ENCODE measurements at places on chromosomes 7 and 10.
A peak's percentile ranks its signal among the peaks of the same experiment; 100 is the strongest.

DNA sequence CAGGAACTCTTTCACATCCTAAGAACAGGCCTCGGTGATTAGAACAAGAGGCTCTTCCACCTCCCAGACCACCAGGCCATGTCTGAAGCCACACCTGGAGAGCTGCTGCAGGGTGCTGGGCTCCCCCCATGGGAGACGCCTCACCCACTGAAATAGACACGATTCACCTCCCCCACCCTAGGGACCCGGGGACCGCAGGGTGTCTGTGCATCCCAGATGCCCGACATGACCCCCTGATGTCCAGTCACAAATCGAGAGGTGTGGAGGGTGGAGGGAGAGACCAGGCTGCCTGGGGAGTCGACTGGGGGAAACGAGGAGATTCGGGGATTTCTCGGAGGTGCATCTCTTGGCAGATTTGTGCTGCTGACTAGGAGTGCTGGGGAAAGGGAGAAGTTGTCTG, 31.0 kb downstream of the CNPY1 start:
- DNase-seq, result no peak

- DNase-seq, result no peak
These were observed 14.5 kb downstream of the GIMAP5 start for GRCh38 chr7:150751702-150752101.

GRCh38 chr7:25596443-25596842, 368.2 kb upstream of the NPVF start:
- DNase-seq, result no peak

- DNase-seq, result no peak
These were observed 538.5 kb downstream of the HTR7 start for GRCh38 chr10:90319188-90319914.

- DNase-seq, result no peak
These were observed 21.8 kb upstream of the CH25H start for GRCh38 chr10:89228962-89229361.

- DNase-seq, result no peak
These were observed 445.6 kb downstream of the GFRA1 start for GRCh38 chr10:115827231-115828009.

DNA sequence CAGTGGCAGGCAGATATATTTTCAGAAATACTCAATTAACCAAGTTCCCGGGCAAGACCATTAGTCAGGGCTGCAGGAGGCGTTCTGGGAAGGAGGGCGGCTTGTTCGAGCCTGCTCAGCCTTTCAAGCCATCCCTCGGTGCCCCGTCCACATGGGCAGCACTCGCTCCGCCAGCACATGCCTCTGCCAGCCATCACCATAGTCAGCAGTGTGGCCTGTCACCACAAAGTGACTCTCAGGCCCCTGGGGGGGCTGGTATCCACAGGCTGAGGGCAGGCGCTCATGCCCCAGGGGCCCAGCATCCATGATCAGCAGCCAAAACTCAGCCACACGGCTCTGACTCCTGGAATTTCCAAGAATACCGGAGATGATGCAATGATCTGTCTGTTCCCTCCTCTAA, 81.9 kb downstream of the CHST15 start:
- DNase-seq, result no peak

GRCh38 chr7:132519936-132520335, 56.3 kb downstream of the PLXNA4 start:
- peak; percentile 38 for DNase-seq

GRCh38 chr10:92265687-92266258, 25.1 kb downstream of the CPEB3 start:
- no peak for DNase-seq

DNA sequence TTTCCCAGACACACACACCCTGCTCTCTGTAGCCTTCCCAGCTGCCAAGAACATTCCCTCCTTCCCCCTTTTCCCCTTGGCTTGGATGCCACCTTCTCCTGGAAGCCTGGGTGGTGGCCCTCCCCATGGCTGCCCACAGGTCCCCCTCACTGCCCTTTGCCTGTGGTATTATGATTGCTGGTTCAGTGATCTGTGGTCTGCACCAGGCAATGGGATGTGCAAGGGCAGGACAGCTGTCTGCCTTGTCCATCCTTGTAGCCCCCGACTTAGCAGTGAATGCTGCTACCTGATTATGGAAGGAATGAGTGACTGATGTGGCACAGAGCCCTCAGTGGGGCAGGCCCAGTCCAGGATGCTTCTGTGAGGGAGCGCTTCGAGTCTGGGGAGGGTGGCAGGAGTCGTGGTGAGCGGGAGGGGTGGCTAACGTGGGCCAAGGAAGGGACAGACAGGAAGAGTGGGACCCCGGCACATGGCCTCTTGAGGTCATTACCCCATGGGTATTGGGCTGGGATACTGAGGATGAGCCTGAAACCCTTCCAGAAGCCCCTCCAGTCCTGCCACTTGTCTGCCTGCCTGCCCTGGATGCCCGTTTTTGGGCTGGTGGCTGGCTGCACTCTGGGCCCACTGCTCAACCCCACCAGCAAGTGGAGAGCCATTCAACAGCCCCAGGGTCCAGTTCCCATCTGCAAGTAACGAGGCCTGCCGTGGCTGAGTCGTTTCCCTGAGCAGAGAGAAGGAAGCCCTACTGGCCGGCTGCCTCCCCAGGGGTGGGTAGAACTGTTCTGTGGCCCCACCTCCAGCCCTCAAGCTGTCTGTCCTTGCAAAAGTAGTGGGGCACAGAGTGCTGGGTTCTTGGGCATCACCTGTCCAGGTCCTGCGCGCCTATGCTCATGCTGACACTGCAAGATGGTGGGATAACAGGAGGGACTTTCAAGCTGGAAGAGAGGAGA, 8.8 kb downstream of the CHST3 start:
- DNase-seq, result no peak

GRCh38 chr10:110212119-110213006, 5.0 kb downstream of the MXI1 start:
- DNase-seq, result no peak
